Right hindlimb (tissue), 1 donor: ENCODE measurements at places on chromosomes 7 and 10.

DNA sequence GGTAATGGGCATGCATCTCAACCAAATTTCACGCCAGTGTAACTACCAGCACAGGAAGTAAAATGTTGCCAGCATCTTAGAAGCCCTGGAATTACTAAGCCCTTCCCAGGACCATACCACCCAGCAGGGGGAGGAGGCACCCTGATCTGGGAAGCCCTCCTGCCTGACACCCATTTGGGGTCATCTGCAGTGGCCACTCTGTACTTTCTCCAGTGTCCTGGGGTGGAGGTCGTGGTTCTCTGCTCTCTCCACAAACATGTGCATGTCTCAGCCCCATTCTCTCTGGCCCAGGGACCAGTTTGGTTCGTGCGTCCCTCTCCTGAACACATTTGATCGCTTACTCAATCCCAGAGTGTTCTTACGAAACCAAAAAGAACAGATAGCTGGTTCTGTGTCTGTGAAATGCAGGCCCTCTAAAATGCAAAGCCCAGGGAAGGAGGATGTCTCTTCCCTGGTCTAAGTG is 9.4 kb upstream of the LRRC27 start:
- no peak for DNase-seq

DNA sequence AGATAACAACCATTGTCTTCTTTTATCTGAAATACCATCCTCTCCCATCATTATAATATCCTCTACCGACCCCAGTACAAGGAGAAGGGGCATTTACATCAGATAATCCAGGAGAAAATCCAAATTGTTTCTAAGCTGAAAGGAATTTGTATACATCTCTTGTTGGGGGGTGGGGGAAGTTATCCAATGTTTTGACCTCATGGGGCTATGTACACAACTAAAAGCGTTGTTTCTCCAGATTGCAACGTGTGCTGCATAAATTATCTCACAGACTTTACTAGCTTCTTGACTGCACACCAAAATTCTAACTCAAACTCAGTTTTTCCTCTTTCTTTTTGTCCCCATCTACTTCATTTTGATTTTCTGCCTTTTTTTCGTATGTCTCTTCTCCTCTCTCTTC is 156.7 kb downstream of the TWIST1 start:
- no peak for DNase-seq

GRCh38 chr7:107063245-107064120 is 19.0 kb downstream of the PRKAR2B start:
- DNase-seq: no peak

GRCh38 chr7:144011458-144012230 is 11.5 kb downstream of the OR6B1 start:
- DNase-seq: no peak
